ENCODE measurements at places on chromosomes 4 and X. TPM values are rescaled to one million over a fixed set of nuclear protein-coding genes. Genes with fewer than 3 reads are reported as not detected.
A peak's percentile ranks its signal among the peaks of the same experiment; 100 is the strongest.

DNA sequence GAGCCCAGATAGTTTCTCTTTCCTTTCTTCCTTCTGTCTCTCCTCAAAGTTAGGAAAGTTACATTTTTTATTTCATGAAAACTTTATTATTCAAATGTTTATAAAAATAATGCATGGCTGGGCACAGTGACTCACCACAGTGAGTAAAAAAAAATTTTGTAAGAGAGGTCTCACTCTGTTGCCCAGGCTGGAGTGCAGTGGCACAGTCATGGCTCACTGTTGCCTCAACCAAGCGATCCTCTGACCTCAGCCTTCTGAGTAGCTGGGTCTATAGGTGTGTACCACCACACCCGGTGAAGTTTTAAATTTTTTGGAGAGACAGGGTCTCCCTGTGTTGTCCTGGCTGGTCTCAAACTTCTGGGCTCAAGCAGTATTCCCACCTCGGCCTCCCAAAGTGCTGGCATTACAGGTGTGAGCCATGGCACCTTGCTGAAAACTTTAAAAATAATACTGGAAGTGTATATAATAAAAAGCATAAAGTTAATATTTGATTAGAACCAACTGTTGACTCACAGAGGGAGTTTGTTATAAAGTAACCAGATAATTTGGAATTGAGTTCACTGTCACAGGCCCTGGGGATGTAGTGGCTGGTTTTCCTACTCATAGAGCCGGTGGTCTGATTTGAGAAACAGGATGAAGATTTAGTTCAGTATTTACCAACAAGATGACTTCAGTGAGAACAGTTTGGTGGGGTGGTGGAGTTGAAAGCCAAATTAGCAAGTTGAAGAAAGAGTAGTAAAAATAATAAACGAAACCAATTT lies 18.0 kb downstream of the CMC4 start:
- no peak for DNase-seq

- DNase-seq, result peak; percentile 0
These were observed 54.9 kb downstream of the LINC00632 start for GRCh38 chrX:140764401-140764919.

DNA sequence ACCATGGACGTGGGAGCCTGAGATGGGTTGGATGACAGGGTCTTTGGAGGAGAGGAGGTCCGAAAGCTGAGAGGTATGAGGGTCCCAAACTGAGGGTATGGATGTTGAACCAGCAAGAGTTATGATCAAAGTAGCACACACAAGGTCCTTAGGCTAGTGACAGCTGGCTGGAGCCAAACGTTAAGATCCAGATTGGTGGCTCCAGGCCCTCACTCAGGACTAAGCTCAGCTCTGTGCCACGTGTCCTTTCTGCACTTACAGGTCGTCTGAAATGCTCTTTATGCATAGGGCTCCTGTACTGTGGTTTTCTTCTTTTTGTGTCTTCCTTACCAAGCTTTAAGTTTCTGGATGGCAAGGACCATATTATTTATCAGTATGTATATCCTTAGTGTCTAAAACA lies 35.4 kb downstream of the ADD1 start:
- DNase-seq, result no peak

DNA sequence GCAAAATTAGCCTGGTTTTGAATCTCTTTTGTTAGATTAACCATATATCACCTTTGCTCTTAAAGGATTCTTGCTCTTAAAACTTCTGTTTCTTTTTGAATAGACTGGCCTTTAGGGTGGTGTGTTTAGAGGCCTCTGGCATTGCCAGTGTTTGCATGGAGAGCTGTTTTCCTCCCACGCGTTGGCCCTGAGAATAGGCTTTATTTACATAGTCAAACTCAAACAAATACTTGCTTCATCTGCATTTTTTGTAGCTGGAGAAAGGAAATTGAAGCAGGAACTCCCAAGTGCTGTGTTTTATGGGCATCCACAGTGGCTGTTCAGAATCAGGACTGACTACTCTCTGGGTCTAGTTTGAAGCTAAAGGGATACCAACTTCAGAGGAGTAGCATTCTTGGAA lies 2.7 kb downstream of the SHROOM2 start:
- DNase-seq, result peak; percentile 59

DNA sequence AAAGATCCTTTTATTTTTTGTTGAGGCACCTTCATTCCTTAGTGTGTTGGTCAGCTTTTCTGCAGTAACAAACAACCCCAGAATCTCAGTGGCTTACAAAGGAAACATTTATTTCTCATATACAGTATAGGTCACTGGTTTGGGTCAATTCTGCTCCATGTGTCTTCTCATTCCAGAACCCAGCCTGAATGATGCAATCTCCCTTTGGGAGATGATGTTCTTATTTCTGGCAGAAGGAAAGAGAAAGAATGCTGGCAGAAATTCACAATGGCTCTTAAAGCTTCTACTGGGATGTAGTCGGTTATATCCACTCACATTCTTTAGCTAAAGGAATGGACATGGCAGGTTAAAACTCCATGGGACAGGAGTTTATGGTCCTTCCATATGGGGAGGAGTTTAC lies 42.3 kb downstream of the IDS start:
- DNase-seq, result no peak

- no peak for DNase-seq
These were observed 39.0 kb upstream of the RASL11B start for GRCh38 chr4:52822972-52823701.

GRCh38 chr4:2091990-2092668 lies 33.0 kb downstream of the NAT8L start:
- DNase-seq, result no peak

GRCh38 chrX:77597511-77597910 lies 150.3 kb downstream of the FGF16 start:
- DNase-seq, result no peak

DNA sequence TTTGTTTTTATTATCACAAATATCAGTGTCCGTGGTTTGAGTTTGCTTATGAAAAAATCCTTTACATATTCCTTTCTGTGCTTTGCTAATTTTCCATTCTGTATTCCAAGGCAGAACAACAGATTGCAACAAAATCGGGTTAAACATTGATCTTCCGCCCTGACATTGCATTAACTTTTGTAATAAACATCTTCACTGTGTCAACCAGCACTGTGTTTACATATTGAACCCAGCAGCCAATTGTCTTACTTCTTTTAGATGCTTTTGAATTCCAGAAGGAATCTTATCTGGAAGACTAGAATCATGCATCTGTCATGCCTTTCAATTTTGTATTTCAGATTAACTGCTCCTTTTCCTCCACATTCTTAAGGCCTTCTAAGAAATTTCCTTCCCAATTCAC lies 147.8 kb upstream of the CXXC4 start:
- no peak for DNase-seq

- no peak for DNase-seq
These were observed 369.8 kb upstream of the LCORL start for GRCh38 chr4:18391354-18391728.

Gene CCDC160
- total RNA-seq, result not detected

Gene VEGFD
- 0.17 TPM for total RNA-seq

Gene FAM9C
- not detected for total RNA-seq

Gene DOK7
- total RNA-seq, result 0.17 TPM

All from dermis blood vessel endothelial cell (primary cell).